ENCODE measurements at places on chromosomes 16 and 17.

DNA sequence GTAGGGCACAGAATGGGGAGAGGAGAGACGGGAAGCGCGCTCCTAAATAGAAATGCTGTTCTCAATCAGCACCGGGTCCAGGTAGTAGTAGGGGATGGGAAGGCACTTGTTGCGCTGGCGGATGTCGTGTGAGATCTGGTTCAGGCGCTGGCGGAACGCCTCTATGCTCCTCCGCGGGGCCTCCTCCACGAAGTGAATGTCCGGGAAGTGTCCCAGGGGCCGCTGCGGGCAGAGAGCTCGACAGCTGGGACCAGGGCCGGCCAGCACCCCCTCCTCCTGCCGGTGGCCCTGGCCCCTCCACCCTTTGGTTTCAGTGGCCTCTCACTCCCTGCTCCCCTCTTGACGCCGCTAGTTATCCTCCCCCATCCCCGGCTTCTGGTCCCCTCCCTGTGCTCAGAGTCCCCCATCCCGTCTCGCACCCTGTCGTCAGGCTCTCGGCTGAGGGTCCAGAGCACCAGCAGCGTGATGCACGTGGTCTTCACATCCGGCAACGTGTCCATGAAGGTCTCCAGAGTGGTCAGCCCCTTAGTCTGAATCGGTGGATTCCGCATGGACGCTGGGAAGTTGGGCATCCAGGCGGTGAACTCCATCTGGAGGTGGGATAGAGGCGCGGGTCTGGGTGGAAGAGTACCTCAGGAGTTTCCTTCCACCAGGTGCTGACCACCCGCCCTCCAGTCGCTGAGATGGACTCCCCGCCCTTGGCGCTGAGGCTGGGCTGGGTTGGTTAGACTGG lies 14.6 kb downstream of the ALOX12B start:
- no peak for DNase-seq

GRCh38 chr17:17708295-17708694 lies 27.0 kb downstream of the RAI1 start:
- DNase-seq: no peak

DNA sequence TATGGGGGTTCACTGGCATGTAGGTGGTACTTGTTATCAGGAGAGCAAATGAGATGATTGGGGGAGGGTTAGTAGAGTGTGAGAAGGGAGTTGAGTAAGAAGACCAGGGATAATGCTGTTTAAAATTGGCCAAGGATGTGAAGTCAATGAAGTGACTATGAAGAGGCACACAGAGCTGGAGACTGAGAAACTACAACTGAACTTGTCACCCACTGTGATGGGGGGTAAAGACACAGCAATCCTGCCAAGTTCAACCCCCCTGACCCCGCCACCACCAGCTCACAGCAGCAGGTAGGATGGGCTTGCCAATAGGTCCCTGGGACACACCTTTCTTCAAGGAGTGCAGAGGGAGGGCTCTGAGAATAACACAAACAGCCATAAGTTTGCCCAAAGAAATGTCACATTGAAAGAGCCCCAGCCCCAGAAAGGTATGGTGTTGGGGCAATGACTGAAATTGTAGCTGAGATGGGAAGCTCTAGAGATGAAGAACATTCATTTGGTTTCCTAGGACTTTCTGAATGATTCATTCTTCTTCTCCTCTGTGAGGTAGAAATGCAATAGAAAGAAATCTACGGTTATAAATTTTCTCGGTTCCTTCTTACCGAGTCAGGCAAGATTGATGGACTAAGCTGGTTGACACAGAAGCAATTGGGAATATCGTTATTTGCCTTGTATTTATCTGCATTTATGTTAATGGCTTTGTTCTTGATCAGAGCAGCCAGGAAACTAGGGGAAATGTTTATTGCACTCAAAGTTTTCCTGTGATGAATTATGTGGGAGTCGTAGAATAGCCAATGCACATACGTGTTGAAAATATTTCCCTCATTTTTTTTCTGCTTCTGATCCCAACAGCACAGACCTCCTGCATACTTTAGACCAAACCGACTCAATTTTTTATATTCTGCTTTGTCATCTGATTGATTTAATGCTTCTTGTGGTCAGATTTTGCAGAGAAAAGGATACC lies 595.2 kb upstream of the CDH11 start:
- no peak for DNase-seq

DNA sequence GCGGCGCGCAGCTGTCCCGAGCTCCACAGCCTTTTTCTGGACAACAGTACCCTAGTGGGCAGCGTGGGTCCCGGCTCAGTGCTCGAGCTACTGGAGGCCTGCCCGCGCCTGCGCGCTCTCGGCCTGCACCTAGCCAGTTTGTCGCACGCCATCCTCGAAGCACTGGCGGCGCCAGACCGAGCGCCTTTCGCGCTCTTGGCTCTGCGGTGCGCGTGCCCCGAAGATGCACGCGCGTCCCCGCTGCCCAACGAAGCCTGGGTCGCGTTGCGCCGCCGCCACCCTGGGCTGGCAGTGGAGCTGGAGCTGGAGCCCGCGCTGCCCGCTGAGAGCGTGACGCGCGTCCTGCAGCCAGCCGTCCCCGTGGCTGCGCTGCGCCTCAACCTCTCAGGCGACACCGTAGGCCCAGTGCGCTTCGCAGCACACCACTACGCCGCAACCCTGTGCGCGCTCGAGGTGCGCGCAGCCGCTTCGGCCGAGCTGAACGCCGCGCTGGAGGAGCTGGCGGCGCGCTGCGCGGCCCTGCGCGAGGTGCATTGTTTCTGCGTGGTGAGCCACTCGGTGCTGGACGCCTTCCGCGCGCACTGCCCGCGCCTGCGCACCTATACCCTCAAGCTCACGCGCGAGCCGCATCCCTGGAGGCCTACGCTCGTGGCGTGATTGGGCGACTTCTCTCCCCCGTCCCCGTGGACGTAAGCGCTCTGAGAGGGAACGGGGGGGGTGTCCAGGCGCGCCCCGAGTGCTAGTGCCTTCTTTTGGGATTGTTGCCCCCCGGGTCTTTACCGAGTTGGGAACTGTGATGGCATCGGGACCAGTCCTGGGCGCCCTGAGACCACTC lies 1.2 kb upstream of the HSF4 start:
- DNase-seq: no peak

DNA sequence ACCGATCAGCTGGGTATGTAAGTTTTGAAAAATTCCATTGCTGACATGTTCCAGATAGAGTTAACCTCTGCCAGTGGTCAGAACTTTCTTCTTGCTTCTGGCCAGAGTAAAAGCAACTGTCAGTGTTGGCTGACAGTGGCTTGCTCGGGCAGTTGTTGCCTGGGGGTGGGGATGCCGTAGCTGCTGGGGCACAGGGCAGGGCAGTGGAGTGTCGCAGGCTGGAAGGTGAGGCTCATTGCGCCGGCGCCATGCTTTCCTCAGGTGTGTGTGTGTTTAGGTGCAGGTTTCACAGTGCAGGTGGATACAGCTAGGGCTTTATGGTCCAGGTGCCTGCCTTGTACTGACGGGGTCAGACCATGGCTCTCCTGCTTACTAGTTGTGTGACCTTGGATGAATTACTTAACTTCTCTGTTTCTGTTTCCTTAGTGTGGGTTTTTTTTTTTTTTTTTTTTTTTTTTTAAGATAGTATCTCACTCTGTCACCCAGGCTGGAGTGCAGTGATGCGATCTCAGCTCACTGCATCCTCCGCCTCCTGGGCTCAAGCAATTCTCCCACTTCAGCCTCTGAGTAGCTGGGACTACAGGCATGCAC lies 156.4 kb downstream of the SNX29 start:
- DNase-seq: no peak

GRCh38 chr17:17200831-17201230 lies 5.3 kb downstream of the PLD6 start:
- no peak for DNase-seq

Measured in T1000 (cell line).